ENCODE measurements at places on chromosomes 3 and 15.

- no peak for DNase-seq
These were observed 30.5 kb downstream of the ALS2CL start for GRCh38 chr3:46662771-46663551.

- no peak for DNase-seq
These were observed 98.2 kb downstream of the SRGAP3 start for GRCh38 chr3:9151240-9151639.

DNA sequence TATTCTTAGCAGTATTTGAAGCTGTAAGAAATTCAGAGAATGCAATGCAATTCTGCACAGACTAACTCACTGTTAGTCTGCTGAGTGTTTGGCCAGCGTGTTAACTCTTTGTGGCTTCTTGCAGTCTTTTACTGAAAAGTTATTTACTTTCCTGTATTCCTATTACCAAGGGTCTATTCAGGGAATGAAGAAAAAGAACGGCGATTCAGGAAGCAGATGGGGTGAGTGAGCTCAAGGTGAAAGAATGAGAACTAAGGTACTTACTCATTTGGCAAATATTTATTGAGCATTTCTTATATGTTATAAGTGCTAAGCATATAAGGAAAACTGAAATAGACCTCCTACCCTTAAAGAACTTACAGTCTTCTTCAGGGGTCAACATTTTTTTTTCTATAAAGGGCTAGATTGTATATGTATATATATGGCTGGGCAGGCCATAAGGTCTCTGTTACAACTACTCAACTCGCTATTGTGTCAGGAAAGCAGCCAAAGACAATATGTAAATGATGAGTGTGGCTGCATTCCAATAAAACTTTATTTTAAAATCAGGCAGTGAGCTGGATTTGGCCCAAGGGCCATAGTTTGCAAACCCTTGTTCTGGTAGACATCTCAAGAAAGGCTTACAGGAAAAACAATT is 271.9 kb upstream of the GADL1 start:
- no peak for DNase-seq

- DNase-seq, result no peak
These were observed 30.0 kb downstream of the UBE2E1 start for GRCh38 chr3:23835802-23836201.

GRCh38 chr3:127964816-127965215 is 49.8 kb downstream of the KBTBD12 start:
- DNase-seq, result no peak

GRCh38 chr3:143226678-143227291 is 107.2 kb downstream of the CHST2 start:
- DNase-seq, result no peak

DNA sequence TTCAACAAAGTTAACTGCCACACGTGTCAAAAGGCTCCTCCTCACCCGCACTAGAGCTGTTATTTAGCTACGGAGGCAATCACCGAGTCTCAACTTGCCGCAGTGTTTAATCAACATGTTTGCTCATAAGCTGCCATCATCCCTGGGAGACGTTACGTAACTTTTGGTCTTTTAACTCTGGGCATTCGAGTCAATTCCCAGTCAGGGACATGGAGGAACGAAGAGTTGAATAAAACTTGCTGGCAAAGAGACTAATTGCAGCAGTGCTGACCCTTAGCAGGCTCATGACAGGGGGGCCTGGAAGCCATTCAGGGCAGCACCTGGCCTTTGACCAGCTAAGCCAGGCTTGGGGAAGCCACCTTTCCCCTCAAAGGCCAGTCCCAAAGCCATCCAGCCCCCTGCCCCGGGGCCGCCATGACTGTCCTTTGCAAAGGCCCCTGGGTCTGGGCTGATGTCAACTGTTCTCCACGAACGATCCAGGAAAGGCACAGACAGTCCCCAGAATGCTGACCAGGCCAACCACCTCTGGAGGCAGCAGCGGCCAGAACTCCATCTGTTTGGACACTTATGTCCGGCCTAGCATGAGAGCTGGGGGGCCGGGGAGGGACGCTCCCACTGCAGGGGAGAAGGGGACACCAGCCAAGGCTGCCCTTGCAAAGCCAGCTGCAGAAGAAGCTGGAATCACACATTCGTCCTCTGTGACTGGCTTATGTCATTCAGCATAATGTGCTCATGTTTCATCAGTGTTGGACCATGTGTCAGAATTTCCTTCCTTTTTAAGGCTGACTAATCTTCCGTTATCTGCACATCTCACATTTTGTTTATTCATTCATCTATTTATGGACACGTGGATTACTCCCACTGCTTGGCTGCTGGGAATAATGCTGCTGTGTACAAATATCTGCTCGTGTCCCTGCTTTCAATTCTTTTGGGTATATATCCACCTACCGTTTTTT is 43.7 kb downstream of the PCSK6 start:
- no peak for DNase-seq

- no peak for DNase-seq
These were observed 223.0 kb downstream of the TBL1XR1 start for GRCh38 chr3:176974279-176974678.

- no peak for DNase-seq
These were observed 98.6 kb downstream of the DNASE1L3 start for GRCh38 chr3:58112185-58112535.

DNA sequence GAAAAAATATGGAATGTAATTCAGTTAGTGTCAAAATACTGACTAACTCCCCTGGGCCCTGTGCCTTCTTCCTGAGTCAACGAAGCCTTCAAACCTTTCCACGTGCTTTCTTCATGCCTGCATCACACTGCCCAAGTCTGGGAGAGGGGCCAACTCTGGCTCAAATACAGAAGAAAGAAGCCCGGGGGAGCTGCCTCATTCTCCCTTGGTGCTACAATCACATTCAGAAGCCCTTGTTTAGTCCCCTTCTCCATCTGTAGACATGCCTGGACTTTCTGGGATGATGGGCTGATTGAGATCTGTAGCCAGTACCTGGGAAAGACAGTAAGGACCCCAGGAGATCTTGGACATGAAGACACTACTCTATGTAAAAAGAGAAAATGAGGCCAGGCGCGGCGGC is 77.8 kb upstream of the GSK3B start:
- DNase-seq, result no peak

- DNase-seq, result no peak
These were observed 490.3 kb downstream of the MECOM start for GRCh38 chr3:169173231-169173630.

- no peak for DNase-seq
These were observed 22.3 kb downstream of the CFAP92 start for GRCh38 chr3:128971421-128972100.

- no peak for DNase-seq
These were observed 159.8 kb upstream of the CTDSPL start for GRCh38 chr3:37701734-37702433.

- DNase-seq, result no peak
These were observed 72.8 kb downstream of the VGLL4 start for GRCh38 chr3:11570789-11571495.

DNA sequence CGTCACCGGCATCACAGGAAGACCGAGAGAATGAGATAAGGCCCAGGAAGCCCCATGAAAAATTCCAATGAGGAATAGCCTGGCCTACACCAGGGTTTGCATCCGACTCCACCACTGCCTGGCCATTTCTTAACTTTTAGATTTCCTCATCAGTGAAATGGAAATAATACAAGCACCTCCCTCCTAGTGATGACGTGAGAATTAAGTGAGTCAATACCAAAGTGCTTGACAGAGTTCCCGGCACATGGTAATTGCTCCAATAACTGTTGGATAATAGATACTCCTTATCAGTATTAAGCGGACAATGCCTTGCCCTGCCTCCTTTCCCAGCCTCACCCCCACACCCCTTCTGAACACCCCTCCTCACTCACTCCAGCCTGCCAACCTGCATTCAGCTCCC is 105.4 kb downstream of the TLE3 start:
- DNase-seq, result no peak

- DNase-seq, result no peak
These were observed 29.6 kb upstream of the TRPC1 start for GRCh38 chr3:142694225-142694624.

DNA sequence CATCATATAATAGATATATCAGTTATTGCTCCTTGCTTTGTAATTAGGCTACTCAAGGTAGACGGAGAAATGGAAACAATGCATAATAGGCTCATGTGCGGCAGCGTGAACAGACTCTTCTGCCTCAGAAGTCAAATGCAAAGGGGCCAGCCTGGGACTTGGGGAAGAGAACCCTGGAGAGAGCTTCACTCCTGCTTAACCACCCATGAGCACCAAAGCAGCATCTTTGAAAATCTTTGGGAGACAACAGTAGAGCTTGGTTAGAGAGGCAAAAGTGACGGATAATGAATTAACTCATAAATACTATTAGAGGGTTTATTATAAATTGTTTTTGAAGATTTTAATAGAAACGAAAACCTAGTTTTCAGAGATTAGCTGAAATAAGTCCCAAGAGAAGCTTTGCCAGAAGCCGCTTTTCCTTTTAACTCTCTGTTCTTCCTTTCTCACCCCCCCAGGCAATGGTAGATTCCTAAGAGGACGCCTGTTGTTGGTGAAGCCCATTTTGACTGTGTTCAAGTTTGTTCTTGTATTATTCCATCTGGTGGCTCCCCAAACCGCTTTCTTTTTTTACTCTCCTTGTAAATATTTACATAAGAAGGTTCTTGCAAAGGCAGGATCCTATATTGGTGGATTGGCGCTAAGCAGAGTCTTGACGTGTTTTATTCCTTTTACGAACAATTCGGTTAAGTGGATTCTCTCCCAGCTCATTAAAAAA is 196.0 kb upstream of the TPRG1 start:
- no peak for DNase-seq

DNA sequence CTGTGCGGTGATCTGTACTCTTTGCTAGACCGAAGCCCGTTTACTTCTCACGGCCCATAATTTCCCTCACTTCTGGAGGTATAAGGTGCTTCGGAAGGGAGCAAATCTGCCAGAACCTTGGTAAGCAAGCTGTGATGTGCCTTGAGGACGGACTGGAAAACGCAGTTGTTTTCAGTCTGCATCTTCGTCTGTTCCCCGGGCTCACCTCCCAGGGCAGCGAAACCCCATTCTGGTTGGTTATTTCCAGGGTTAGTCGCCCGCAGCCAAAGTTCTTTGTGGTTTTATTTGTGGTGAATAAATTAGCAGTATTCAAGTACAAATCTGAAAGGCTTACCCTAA is 401 bp downstream of the RAMAC start:
- DNase-seq, result no peak

GRCh38 chr3:8490079-8490552 is 11.5 kb upstream of the LMCD1 start:
- DNase-seq, result no peak
